ENCODE measurements at places on chromosomes 16 and 17.

DNA sequence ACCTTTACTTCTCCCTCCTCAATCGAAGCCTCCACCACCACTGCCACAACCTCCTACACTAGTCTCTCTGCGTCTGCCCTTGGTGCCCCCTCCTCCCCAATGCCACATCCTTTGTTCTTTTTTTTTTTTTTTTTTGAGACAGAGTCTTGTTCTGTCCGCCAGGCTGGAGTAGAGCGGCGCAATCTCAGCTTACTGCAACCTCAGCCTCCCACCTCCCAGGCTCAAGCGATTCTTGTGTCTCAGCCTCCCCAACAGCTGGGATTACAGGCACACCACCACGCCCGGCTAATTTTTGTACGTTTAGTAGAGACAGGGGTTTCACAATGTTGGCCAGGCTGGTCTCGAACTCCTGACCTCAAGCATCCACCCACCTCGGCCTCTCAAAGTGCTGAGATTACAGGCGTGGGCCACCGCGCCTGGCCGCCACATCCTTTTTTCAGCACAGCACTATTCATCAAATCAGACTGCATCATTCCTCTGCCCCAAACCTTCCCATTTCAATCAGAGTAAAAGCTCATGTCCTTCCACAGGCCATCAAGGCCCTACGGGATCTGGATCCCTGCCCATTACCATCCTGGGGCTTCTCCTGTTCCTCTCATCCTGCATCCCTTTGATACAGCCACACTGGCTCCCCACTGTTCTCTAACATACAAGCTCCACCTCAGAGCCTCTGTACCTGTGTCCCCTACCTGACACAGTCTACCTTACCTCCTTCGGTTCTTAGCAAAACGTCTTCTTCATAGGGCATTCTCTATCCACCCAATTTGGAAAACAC lies 2.0 kb downstream of the KLHL11 start:
- no peak for DNase-seq

DNA sequence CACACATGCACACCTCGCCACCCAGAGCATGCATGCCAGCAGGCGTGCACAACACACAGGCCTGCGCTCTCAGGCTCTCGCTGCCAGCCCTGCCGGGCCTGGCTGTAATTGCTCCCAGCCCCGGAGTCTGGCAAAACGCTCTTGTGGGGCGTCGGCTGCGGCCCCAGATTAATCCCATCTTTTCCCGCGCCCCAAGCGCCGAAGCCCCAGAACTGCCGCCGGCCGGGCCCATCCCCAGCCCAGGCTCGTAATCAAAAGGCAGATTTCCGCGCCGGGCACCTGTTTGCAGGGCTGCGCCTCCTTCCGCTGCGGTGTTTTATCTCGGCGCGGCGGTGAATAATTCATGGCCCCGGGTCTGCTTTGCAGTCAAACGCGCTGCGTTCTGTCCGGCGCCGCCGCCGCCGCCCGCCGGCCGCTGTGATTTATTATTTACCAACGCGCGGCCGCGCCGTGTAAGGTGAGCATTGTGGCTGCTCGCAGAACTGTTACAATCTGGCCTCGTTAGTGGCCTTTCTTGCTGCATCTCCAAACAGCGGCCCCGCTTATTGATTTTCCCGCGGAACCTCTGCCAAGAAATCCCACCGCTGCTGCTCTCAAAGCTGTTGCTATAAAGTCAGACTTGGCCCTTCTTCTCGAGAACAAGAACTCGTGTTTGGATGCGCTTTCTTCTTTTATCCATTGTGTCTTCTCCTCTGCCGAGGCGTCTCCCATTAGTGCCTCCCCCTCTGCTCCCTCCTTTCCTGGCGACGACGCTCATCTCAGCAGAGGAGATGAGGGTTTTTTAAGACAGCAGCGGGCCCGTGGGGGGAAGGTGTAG lies 126.1 kb downstream of the IRX5 start:
- DNase-seq = no peak

GRCh38 chr16:59192551-59193199 lies 458.6 kb upstream of the GOT2 start:
- DNase-seq = no peak

DNA sequence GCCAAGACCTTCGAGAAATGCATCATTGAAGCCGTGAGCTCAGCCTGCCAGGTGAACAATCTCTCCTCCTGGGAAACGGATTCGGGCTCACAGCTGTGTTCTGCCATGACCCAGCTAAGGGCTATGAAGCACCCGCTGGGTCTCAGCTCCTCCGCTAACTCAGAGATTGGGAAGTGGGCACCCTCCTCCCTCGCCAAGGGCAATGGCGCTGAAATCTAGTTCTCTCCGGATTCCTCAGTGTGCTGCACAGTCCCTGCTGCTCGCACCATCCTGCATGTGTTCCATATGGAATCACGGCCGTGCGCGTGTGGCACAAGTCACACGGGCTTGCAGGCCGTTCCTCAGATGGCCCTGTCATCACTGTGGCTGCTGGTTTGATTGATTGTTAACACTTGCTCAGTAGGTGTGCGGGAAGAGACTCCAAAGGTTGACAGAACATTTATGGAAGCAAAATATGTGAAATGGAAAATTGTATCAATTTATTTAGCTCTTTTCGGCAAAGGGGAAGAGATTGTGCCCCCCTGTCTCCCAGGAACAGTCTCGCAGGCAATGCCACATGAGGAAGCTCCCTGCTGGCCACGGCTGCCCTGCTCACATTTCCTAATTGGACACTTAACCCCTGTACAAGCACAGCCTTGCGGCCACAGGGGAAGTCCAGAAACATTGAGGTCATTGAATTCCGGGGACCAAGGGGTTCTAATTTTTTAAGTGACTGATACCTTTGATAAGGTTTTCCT lies 58.8 kb downstream of the RNF213 start:
- no peak for DNase-seq

- DNase-seq = no peak
Measured at GRCh38 chr16:67989322-67990017, 9.2 kb upstream of the DPEP3 start.

GRCh38 chr17:8489841-8490240 lies 54.2 kb downstream of the NDEL1 start:
- no peak for DNase-seq

DNA sequence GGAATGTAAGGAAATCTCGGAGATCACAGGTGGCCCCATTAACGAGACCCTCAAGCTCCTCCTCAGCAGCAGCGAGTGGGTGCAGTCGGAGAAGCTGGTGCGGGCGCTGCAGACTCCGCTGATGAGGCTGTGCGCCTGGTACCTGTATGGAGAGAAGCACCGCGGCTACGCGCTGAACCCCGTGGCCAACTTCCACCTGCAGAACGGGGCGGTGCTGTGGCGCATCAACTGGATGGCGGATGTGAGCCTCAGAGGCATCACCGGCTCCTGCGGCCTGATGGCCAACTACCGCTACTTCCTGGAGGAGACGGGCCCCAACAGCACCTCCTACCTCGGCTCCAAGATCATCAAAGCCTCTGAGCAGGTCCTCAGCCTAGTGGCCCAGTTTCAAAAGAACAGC lies 16.2 kb downstream of the MLYCD start:
- no peak for DNase-seq

DNA sequence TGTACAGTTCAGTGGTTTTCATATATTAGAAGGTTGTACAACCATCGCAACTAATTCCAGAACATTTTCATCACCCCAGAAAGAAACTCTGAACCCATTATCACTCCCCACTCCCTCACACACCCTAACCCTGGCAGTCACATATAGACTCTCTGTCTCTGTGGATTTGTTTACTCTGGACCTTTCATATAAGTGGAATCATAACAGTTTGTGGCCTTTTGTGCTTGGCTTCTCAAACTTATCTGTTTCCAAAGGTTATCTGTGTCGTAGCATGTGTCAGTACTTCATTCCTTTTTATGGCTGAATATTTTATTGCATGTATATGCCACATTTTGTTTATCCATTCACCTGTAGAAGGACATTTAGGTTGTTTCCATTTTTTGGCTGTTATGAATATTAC lies 12.4 kb downstream of the TENT4B start:
- DNase-seq = no peak

GRCh38 chr17:82371333-82372248 lies at the start of gene UTS2R:
Gene UTS2R (plus strand): TSS chr17:82371765. CDS start chr17:82374325, 2,560 bp downstream.
- DNase-seq = no peak

DNA sequence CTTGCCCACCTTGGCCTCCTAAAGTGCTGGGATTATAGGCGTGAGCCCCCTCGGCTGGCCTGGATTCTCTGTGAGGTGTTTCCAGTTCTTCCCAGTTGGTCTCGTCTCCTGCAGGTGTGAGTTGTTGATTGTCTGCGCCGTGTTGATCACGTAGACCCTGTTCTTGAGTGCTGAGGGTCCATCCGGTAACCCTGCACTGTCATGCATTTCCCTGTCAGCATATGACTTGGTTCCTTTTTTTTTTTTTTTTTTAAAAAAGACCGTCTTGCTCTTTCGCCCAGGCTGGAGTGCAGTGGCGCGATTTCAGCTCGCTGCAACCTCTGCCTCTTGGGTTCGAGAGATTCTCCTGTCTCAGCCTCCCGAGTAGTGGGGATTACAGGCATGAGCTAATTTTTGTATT lies 17.3 kb downstream of the MGRN1 start:
- no peak for DNase-seq

DNA sequence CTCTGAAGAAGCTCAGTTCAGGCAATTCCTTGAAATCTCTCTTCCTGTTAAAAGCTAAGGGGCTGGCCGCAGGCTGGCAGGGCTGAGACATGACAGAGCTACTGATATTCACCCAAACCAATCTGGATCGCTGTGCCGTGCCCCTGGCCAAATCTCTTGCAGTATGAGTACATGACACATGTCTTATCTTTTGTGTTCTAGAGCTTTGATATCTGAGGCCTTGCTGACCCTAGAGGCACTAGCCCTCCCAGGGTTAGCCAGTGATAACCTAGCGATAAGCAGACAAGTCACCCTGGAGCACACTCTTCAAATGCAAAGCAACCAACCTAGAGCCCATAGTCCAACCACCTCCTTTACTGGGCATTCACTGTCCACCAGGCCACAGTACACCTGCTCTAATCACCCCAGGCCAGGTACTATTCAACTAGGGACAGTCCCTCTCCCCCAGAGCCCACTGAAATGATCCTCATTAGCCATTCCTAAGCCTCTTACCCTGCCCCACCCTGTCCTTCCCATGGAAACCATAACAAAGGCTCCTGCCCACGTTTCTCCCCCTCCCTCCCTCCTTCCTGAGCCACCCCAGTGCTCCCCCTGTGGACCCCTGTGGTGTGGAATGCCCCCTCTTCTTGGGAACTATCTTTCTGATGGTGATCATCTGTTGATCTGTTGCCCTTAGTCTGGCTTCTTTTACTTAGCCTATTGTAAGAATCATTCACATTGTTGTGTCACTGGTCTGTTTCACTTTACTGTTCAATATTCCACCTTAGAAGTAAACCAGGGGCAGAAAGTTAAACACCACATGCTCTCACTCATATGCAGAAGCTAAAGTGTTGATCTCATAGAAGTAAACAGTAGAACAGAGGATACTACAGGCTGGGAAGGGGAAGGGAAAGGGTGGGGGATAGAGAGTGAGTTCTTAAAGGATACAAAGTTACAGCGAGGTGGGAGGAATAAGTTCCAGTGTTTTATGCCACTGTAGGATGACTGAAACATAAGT lies 52.5 kb downstream of the TEKT5 start:
- no peak for DNase-seq

- peak; percentile 32 for DNase-seq
Measured at GRCh38 chr16:12462426-12463280, 341.0 kb downstream of the CPPED1 start.

DNA sequence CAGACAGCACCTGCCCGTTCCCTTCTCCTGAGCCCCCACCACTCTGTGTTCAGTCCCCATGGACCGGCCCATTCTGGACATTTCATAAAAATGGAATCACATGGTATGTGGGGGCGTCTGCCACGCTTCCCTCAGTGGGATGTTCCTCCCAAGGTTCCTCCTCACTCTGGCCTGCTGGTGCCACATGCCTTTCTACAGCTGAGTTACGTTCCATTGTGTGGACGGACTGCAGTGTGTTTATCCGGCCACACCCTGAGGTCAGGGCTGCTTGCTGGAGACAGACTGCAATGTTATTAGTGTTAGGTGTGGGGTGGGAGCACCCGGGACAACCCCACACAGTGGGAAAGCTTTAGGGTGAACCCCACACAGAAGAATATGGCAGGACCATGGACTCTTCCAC lies 5.9 kb upstream of the AATK start:
- no peak for DNase-seq

DNA sequence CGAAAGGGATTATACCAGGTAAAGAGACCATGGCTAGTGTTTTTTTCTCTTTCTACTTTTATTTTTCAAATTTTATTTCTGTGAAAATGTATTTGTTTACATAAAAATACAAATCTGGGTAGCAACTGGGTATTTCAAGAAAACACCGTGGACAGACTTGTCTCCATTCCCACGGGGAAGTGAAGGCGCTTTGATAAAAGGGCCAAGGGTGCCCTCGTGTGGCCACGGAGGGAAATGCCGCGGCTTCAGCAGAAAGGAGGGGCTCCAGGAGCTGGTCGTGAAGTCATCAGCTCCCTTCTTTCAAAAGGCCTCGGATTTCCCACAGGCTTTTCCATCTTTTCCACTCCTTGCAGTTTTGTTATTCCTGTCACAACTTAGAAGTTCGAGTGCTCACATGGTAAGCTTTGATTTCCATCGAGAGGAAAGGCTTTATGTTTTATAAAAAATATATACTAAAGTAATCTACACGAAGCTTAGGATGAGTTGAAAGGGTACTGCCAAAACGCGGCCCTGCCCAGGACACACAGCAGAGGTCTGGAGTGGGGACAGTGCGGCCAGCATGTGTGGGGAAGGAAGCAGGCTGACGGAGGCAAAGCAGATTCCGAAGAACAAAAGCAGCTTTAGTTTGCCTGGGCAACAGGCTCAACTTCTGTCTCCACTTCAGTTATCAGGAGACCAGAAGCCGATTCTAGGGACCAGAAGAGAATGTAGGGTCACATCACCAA lies 15.3 kb upstream of the MNT start:
- peak; percentile 89 for DNase-seq

DNA sequence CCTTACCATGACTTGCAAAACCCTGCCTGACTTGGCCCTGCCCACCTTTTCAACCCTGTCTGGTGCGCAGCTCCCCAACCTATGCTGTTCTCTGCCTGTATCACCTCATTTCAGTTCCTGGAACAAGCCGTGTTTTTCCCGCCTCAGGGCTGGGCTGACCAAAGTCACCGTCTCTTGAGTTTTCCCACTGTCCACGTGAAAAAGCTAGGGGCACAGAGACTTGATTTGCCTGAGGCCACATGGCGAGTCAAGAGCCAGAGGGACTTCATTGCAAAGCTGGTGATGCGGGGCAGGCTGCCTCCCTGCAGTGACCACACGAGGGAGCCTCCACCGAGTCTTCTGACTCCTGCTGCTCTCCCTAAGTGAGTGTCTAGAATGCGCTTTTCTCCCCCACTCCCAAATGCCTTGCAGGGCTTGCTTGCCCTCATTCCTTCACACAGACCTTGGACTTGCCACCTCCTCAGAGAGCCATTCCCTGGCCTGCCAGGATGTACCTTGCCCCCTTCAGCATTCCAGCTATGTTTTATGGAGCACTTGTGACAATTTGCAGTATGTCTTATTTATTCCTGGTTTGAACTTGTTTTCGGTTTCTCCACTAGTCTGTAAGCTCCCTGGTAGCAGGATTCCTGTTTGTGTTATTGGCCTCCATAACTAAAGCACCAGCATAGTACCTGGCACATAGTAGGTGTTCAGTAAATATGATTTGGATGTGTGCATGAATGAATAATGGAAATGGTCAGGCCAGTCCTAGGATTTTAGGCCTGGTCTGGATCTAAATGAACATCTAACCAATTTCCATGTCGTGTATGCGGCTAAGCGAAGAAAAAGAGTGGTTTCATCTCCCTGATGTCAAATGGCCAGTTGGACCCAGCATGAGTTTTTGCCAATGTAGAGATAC lies 252.3 kb downstream of the SNX29 start:
- peak; percentile 52 for DNase-seq

- no peak for DNase-seq
Measured at GRCh38 chr16:65494080-65494479, 372.2 kb upstream of the CDH11 start.

GRCh38 chr17:37339321-37339720 lies 36.5 kb upstream of the C17orf78 start:
- no peak for DNase-seq
